ENCODE measurements at places on chromosomes 16 and 17. TPM values are rescaled to one million over a fixed set of nuclear protein-coding genes. Genes with fewer than 3 reads are reported as not detected.
A peak's percentile ranks its signal among the peaks of the same experiment; 100 is the strongest.

The AATF gene
- total RNA-seq, result 95.0 TPM

The MLKL gene
- 23.5 TPM for total RNA-seq

The NDEL1 gene
- 94.9 TPM for total RNA-seq

The ALOXE3 gene
- total RNA-seq, result not detected

The SLC9A5 gene
- total RNA-seq, result 5.9 TPM

The BAHCC1 gene
- total RNA-seq, result 0.52 TPM

The KRT23 gene
- total RNA-seq, result not detected

- H3K27me3 ChIP-seq, result no peaks in the 10 kb centered on the region
- H3K4me1 ChIP-seq, result peaks cover 35% of the 10 kb centered on the region
- H3K27ac ChIP-seq, result peak overlapping the region; percentile 82
- peak overlapping the region; percentile 94 for H3K4me3 ChIP-seq
These were observed 1.6 kb downstream of the ACLY start for GRCh38 chr17:41917192-41917591.

GRCh38 chr17:522919-523318 is 170.3 kb upstream of the RPH3AL start:
- H3K4me1 ChIP-seq, result peaks cover 6% of the 10 kb centered on the region
- H3K27me3 ChIP-seq, result no peaks in the 10 kb centered on the region
- no peak overlapping the region for H3K27ac ChIP-seq
- H3K36me3 ChIP-seq, result no peaks in the 10 kb centered on the region

DNA sequence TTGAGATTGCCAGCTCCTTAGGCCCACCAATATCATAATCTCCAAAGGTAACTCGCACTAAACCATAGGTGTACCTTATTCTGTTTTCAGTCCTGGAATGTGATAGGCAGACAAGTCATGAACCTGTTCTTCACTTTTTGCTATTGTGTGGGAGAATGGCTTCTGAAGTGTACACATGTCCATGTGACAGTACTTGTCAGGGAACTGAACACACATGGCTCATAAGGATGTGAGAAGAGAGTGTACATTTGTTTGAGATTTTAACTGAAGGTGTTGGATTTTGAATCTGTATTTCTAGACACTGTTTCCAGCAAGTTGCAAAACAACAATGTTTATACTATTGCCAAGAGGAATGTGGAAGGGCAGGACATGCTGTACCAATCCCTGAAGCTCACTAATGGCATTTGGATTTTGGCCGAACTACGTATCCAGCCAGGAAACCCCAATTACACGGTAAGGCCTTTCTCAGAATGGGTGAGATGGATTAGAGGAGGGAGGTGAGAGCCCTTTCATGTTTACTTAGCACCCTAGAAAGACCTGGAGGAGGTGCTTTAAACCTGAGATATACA is 14.5 kb upstream of the RASL10B start:
- no peak for DNase-seq
- no peaks in the 10 kb centered on the region for H3K4me1 ChIP-seq
- no peak overlapping the region for H3K4me3 ChIP-seq
- no peak overlapping the region for H3K27ac ChIP-seq

DNA sequence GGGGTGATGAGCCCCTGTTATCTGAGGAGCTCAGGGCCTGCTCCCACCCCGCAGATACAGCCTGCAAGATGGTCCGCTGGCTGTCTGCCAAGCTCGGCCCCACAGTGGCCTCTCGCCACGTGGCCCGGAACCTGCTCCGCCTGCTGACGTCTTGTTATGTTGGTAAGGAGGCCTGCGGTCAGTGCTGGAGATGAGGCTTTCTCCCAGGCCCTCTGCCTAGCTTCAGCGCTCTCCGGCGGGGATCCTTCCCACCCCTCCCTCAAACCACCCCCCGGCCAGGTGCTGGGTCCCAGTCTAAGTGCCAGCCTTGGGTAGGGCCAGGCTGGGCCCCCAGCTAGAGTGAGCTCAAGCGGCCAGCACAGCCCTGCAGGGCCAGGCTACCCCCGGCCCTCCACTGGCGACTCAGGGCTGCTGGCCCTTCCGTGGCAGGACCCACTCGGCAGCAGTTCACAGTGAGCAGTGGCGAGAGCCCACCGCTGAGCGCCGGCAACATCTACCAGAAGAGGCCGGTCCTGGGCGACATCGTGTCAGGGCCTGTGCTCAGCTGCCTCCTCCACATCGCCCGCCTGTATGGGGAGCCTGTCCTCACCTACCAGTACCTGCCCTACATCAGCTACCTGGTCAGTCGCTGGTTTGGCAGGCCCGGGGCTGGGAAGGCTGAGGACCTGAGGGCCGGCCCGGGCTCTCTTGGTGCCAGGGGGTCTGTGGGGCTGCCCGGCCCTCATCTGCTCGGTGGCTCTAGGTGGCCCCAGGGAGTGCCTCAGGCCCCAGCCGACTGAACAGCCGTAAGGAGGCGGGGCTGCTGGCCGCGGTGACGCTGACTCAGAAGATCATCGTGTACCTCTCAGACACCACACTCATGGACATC is 6.1 kb downstream of the WDR81 start:
- H3K4me3 ChIP-seq, result no peak overlapping the region
- no peak overlapping the region for H3K27ac ChIP-seq
- no peak for DNase-seq
- H3K36me3 ChIP-seq, result no peaks in the 10 kb centered on the region
- H3K27me3 ChIP-seq, result no peaks in the 10 kb centered on the region
- H3K4me1 ChIP-seq, result peaks cover 16% of the 10 kb centered on the region

- H3K36me3 ChIP-seq, result no peaks in the 10 kb centered on the region
- no peak overlapping the region for H3K27ac ChIP-seq
- H3K4me1 ChIP-seq, result peaks cover 12% of the 10 kb centered on the region
- DNase-seq, result no peak
These were observed 13.2 kb upstream of the CDIPT start for GRCh38 chr16:29876217-29876593.

GRCh38 chr17:36946726-36947091 is 2.0 kb upstream of the AATF start:
- no peak overlapping the region for H3K4me3 ChIP-seq
- H3K4me1 ChIP-seq, result peaks cover 41% of the 10 kb centered on the region
- no peak for DNase-seq
- H3K27me3 ChIP-seq, result peaks cover 20% of the 10 kb centered on the region
- H3K27ac ChIP-seq, result no peak overlapping the region

GRCh38 chr17:19755392-19755791 is 7.3 kb upstream of the ALDH3A1 start:
- no peak for DNase-seq
- no peak overlapping the region for H3K4me3 ChIP-seq
- no peak overlapping the region for H3K27ac ChIP-seq
- H3K27me3 ChIP-seq, result peaks cover 26% of the 10 kb centered on the region
- no peaks in the 10 kb centered on the region for H3K36me3 ChIP-seq
- H3K4me1 ChIP-seq, result no peaks in the 10 kb centered on the region

DNA sequence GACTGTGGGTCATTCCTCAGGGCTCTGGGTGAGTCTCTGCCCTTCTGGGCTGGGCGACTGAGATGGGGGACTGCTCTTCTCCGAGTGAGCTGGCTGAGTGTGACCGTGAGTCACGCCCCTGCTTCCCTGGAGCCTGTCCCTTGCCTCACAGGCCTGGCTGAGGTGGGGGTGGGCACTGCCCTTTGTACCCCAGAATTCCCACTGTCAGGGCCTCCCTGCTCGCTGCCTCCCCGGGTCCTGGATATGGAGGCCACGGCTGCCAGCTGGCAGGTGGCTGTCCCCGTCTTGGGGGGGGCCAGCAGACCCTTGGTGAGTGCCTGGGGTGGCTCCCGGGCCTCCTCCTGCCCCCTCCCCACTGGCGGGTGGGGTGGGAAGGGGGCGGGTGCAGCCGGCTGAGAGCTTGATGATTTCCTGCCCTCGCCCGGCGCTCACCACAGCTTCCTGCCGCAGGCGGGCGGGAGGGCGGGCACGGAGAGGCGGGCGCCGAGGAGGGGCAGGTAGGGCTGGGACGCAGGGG is at the start of gene LAT:
Gene LAT, plus strand, starts transcription at position 434 of the 517 bp plus-strand sequence. CDS start 366 bp downstream, outside the sequence.
- H3K27me3 ChIP-seq, result no peaks in the 10 kb centered on the region
- H3K36me3 ChIP-seq, result peaks cover 21% of the 10 kb centered on the region
- peak within 1 kb of the TSS; percentile 86 for H3K27ac ChIP-seq
- H3K4me3 ChIP-seq, result peak within 1 kb of the TSS; percentile 89

DNA sequence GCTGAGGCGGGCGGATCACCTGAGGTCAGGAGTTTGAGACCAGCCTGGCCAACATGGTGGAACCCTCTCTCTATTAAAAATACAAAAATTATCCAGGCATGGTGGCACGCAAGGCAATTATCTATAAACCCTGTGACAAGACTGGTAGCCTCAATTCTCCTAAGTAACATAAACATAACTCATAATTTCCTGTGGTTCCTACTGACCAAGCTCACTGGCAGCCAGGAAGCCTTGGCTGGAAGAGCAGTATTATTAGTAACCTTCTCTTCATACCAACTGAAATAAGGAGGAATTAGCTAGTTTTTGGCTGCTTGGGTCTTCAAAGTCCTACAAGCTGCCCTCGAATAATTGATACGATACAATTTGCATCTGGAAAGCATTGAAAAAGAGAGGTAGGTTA is 31.6 kb upstream of the LRRC37A3 start:
- H3K36me3 ChIP-seq, result no peaks in the 10 kb centered on the region
- H3K27ac ChIP-seq, result no peak overlapping the region
- DNase-seq, result no peak
- no peaks in the 10 kb centered on the region for H3K27me3 ChIP-seq

DNA sequence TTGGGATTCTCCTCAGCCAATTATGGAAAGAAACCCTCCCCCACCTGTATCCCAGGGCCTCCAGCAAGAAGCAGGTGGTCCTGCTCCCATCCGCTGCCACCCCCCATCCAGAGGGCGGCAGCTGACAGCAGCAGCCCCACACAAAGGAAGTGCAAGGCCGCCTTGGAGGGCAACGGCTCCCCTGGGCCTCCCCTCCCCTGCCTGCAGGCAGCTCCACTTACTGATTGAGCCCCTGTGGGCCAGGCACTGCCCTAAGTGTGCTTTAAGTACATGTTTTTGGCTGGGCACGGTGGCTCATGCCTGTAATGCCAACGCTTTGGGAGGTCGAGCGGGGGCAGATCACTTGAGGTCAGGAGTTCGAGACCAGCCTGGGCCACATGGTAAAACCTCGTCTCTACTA is 257.6 kb downstream of the PARN start:
- H3K27me3 ChIP-seq, result no peaks in the 10 kb centered on the region
- no peak overlapping the region for H3K4me3 ChIP-seq
- no peaks in the 10 kb centered on the region for H3K36me3 ChIP-seq
- no peak overlapping the region for H3K27ac ChIP-seq

- H3K4me3 ChIP-seq, result no peak overlapping the region
- no peak for DNase-seq
- H3K4me1 ChIP-seq, result peaks cover 13% of the 10 kb centered on the region
- no peaks in the 10 kb centered on the region for H3K36me3 ChIP-seq
- H3K27ac ChIP-seq, result no peak overlapping the region
These were observed 5.7 kb downstream of the TRIM47 start for GRCh38 chr17:75872434-75873351.

DNA sequence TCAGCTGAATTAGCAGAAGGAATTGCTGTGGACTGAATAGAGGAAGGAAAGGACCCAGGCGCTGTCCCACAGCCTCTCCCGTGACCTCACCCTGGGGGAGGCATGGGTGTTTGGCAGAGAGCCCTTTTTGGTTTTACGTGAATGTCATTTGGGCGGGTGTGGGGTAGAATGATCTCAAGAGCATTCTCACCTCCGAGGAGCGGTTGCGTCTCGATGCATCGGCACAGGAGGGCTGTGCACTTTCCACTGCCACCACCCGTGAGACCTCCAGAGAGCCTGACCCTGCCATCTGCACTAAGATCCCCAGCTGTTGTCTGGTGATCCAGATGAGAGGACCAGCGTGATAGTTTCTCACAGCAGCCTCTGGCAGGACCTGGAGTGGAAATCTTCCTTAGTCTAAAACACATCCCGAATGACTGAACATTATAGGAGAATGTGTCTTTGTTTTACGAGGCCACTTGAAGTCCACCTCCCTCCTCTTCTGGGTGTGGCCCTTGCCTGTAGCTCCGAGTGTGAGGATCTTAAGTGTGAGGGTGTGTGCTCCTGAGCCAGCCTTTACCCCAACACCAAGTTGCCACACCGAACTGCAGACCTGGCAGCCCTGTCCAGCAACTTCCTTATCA is 29.3 kb downstream of the FOXK2 start:
- peak overlapping the region; percentile 24 for H3K4me3 ChIP-seq
- no peaks in the 10 kb centered on the region for H3K27me3 ChIP-seq
- peaks cover 33% of the 10 kb centered on the region for H3K4me1 ChIP-seq
- no peaks in the 10 kb centered on the region for H3K36me3 ChIP-seq
- DNase-seq, result no peak

DNA sequence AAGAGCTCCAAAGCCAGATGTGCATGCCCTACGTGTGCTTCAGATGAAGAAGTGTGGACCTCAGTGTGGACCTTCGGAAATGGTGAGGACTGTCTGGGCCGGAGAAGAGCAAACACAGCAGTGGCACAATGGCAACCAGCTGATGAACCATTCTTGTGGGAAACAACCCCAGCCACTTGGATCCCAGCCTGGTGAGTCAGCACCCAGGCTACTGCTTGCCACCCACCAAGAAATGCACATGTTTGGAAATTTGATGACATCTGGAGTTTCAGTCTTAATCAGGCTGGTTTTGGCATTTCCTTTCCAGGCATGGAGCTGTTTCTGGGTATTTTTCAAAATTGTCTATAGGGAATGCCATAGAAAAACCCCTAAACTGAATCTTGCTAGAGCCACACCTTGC is 42.7 kb downstream of the DYNLRB2 start:
- DNase-seq, result peak; percentile 63
- peak overlapping the region; percentile 98 for H3K27ac ChIP-seq
- peaks cover 73% of the 10 kb centered on the region for H3K4me1 ChIP-seq
- peaks cover 42% of the 10 kb centered on the region for H3K36me3 ChIP-seq

DNA sequence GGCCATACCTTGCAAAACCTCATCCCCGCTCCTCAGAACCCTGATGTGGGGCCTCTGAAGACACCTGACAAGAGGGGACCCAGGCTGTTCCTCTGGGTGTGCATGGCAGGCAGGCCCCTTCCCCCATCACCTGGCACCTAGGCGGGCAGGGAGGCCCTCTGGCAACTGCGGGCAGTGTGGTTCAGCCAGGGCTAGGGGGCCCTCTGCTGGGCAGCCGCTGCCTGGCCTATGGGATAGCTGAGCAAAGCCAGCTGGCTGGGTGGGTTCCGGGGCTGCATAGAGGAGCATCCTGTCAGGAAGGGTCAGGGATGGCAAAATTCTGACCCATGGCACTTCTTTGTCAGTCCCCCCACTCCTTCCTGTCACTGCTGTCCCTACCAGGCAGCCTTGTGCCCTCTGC is 228.7 kb upstream of the ASIC2 start:
- no peaks in the 10 kb centered on the region for H3K36me3 ChIP-seq
- no peaks in the 10 kb centered on the region for H3K4me1 ChIP-seq
- no peak for DNase-seq
- H3K4me3 ChIP-seq, result no peak overlapping the region
- H3K27me3 ChIP-seq, result peaks cover 32% of the 10 kb centered on the region
- no peak overlapping the region for H3K27ac ChIP-seq

- H3K36me3 ChIP-seq, result no peaks in the 10 kb centered on the region
- H3K4me3 ChIP-seq, result no peak overlapping the region
- peaks cover 7% of the 10 kb centered on the region for H3K27me3 ChIP-seq
- DNase-seq, result no peak
- H3K4me1 ChIP-seq, result peaks cover 3% of the 10 kb centered on the region
- H3K27ac ChIP-seq, result no peak overlapping the region
These were observed 251.4 kb downstream of the HS3ST3B1 start for GRCh38 chr17:14552306-14552705.

Measured in natural killer cell treated with Interleukin-12 subunit alpha and Interleukin-12 subunit beta and Interleukin-15 and Interleukin-18, amount 100 ng/mL, for 72 hours (primary cell).